Muscle of back (tissue), 13 donors: ENCODE measurements at places on chromosomes 3 and 15. TPM values are rescaled to one million over a fixed set of nuclear protein-coding genes. Genes with fewer than 3 reads are reported as not detected.

DNA sequence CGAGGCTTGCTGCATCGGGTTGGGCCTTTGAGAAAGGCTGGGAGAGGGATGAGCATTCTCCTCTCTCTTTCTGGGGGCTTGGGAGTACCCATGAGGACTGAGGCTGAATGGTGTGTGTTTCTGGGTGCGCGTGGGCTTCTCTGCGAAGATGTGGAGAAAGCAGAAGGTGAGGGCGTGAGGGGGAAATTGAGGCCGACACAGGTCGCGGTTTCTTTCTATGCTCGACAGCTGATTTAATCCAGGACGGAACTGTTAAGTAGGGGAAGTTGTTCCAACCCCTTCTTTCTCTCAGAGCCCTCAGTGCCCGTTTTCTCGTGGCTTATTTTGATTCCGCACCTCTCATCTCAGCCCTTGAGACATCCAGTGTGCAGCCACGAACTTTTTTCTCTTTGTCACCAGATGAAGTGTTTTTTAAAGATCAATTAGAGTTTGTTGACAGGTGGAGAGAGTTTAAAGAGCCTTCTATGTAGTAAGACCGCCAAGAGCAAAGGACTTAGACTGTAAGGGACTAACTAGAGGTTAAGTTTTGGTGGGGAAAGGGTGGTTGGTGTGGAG is 711 bp downstream of the STARD9 start:
- DNase-seq, result no peak

TM6SF1 gene
- polyA plus RNA-seq, result 40.6 TPM

ZNF445 gene
- polyA plus RNA-seq, result 11.6 TPM

PRRT3 gene
- 1.3 TPM for polyA plus RNA-seq

- DNase-seq, result no peak
These were observed 177.7 kb downstream of the THRB start for GRCh38 chr3:24316887-24317383.

DNA sequence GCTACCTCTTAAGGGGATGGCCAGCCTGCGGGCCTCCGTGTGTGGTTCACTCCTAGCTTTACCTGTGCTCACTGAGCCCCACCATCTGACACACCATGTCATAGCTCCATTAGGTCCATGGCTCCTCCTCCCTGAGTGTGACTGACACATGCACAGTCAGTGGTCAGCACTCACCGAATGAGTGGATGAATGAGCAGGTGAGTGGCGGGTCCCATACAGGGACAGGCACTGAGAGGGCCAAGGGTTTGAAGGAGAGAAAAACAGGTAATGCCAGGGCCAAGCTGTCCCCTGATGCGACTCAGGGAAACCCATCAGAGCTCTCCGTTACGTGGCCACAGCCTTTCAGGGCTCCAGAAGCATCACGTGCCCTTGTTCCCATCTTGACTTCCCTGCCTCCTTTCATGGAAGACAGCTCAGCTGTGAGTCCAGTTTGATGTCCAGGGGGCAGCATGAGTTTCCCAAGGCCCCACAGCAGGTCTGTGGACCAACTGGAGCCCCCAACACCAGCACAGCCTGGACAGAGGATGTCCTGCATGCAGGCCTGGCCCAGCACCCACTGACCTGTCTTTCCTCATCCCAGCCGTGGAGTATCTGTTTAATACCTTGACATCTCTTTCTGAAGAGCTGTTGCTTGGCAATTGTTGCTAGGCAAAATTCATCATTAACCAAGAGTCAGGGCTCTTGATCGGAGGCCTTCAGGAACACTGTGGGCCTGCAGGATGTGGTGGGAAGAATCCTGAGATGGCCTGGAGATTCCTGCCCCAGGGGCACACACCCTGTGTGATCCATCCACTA is 84.4 kb downstream of the PLXNA1 start:
- DNase-seq, result no peak

DNA sequence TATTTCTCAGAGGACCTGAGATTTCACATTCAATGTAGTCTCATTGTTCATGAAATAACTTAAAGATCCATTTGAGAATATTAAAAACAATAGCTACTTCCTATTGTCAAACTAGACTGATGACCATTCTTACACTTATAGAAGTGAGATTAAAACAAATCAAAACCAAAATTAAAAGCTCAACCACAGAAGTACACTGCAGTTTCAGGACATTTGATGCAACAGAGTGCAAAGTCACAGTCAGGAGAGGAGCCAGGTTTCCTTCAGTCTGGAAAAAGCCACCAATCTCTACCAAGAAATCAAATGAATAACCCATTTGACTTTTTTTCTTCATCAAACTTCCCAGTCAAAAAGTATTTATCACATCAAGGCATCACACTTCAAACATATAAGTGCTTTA is 5.5 kb downstream of the CCPG1 start:
- no peak for DNase-seq

ZDHHC23 gene
- polyA plus RNA-seq, result 0.62 TPM

DNA sequence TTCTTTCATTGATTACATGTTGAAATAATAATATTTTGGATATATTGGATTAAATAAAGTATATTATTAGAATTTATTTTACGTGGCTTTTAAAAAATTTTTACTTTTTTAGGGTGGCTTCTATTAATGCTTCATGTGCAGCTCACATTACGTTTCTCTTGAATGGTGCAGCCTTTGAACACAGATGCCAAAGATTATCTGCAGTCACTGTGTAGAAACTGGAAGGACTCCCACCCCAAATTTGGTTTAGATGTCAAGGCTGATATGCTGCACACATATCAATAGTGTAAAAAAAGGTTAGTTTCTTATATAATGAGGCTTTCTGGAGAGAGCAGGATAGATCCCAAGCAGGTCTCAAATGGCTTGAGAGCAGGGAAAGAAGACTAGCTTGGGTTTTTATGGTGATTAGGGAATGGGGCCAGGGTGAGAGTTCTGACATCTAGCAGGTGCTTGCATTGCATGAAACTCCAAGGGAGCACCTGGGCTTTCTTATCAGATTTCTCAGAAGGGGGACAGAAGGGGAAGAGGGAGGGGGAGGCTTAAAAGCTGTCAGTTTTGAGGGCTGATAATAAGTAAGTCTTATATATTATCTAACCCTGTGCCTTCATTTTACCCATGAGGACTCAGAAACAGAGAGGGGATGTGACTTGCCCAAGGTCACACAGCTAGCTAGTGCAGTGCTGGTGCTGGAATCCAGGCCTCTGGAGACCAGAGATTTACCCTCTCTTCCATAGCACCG is 89.6 kb downstream of the CHST2 start:
- no peak for DNase-seq

GRCh38 chr15:41905036-41905793 is 11.4 kb upstream of the SPTBN5 start:
- no peak for DNase-seq

GRCh38 chr15:100308213-100308600 is 33.6 kb downstream of the ADAMTS17 start:
- peak; percentile 67 for DNase-seq

- no peak for DNase-seq
These were observed 53.8 kb downstream of the MAP2K1 start for GRCh38 chr15:66440501-66440900.

DNA sequence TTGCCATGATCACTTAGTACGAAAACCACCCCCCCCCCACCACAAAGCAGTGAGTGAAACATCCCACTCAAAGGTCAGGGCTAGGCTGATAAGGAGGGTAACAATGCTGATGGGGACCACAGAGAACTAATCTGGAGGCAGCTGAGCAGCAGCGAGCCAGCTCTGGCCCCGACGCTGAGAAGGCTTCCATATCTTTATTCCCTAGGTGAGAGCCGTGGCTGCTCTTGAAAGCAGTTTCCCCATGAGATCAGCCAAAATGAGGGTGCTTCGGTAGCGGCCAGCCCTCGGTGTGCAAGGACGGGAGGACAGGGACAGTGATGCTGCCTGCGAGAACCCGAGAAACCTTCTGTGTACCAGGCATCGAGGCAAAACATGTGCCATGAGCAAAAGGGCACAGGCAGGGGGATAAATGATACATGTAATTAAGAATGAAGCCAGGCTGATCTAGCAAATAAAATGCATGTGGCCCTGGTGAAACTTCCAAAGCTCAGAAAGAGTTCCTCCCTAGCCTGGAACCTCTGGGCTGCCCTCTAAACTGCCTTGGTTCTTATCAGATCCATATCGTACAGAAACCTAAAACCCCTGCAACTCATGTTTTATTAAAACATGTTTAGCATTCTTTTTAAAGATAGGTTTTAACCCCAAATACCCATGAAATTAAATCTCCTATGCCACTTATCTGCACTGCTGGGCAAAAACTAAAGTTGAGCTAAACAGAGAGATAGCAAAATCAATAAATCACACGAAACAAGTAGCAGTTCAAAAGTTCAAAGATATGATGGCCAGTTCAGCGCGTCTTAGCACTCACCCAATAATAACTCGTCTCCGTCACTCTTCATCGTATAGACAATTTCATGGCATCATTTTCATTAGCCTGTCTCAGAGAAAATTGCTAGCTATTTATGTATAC is 337.3 kb downstream of the FOXP1 start:
- DNase-seq, result no peak

GRCh38 chr3:70990723-70991122 is 592.8 kb downstream of the FOXP1 start:
- DNase-seq, result no peak

- peak; percentile 51 for DNase-seq
These were observed 71.1 kb upstream of the OXTR start for GRCh38 chr3:8840556-8840955.

GRCh38 chr15:80090879-80091503 is 31.5 kb downstream of the ZFAND6 start:
- no peak for DNase-seq

GRCh38 chr15:50549326-50549725 is 2.9 kb upstream of the USP50 start:
- DNase-seq, result no peak

MNS1 gene
- polyA plus RNA-seq, result 8.5 TPM

- no peak for DNase-seq
These were observed 6.4 kb downstream of the PLA2G4E start for GRCh38 chr15:42014406-42014805.

GRCh38 chr15:92565351-92566125 is 90.0 kb downstream of the FAM174B start:
- DNase-seq, result no peak

- DNase-seq, result peak; percentile 18
These were observed 165.0 kb downstream of the NR1D2 start for GRCh38 chr3:24110051-24110450.

DNA sequence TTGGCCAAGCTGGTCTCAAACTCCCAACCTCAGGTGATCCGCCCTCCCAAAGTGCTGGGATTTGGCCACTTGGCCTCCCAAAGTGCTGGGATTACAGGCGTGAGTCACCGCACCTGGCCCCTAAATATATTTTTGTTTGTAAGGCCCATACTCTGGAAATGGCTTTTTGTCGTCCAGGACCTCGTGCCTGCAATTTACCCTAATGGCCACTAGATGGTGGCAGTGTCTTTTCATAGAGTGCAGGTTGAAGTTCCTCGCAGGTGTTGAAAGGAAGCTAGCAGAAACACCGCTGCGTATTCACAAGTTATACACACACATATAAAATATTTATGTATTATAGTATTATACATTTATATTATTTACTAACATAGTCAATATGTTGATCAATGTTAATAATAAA is 97.2 kb downstream of the LRTM1 start:
- DNase-seq, result no peak

- DNase-seq, result no peak
These were observed 558.7 kb upstream of the SEMA6D start for GRCh38 chr15:47158573-47158972.

GRCh38 chr15:70783610-70784022 is 20.3 kb upstream of the UACA start:
- no peak for DNase-seq

SLC2A2 gene
- polyA plus RNA-seq, result not detected

GRCh38 chr3:152968388-152969024 is 133.6 kb downstream of the P2RY1 start:
- peak; percentile 15 for DNase-seq

DNA sequence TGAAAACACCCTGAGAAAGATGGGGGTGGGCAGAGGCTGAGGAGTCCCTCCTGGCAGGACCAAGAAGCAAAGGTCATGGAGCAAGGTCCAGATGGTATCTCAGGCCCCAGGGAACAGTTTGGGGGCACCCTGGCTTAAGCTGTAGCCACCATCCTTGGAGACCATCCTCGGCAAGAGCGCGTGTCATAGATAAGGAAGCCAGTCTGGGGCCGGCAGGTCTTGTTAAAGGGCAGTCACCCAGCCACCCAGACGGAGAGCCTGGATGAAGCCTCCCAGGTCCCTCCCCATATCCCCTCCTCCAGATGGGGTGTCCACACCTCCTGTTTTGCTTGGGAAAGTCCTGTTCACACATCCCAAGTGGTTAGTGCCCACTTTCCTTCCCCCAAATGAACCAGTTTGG is 191.1 kb downstream of the KLF13 start:
- no peak for DNase-seq
